ENCODE measurements at places on chromosomes 7 and 10. TPM values are rescaled to one million over a fixed set of nuclear protein-coding genes. Genes with fewer than 3 reads are reported as not detected.

DNA sequence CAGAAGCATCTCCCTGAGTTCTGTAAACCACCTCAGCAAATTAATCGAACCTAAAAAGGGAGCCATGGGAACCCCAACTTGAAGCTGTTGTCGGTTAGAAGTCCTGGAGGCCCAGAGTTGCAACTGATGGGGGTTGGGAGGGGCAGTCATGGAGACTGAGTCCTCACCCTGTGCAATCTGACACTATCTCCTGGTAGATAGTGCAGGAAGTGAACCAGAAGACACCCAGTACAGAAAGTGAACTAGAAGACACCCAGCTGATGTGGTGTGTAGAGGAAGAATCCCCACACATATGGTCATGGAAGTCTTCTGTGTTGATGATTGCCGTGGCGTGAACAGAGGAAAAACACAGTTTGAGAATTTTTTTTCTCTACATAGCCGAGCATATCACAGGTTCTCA lies 58.8 kb upstream of the SRRM3 start:
- H3K4me1 ChIP-seq = peaks cover 31% of the 10 kb centered on the region
- no peak overlapping the region for H3K27ac ChIP-seq
- H3K4me3 ChIP-seq = no peak overlapping the region
- no peak for DNase-seq
- H3K27me3 ChIP-seq = no peaks in the 10 kb centered on the region

- H3K27me3 ChIP-seq = no peaks in the 10 kb centered on the region
- H3K4me1 ChIP-seq = no peaks in the 10 kb centered on the region
- no peak overlapping the region for H3K4me3 ChIP-seq
- DNase-seq = no peak
Observed at GRCh38 chr7:4013793-4014192, 668.3 kb upstream of the FOXK1 start.

CYP26A1 gene
- not detected for total RNA-seq

GRCh38 chr7:154729056-154729455 lies 273.9 kb downstream of the PAXIP1 start:
- no peaks in the 10 kb centered on the region for H3K36me3 ChIP-seq
- H3K4me1 ChIP-seq = no peaks in the 10 kb centered on the region
- H3K4me3 ChIP-seq = no peak overlapping the region
- H3K27ac ChIP-seq = no peak overlapping the region

DNA sequence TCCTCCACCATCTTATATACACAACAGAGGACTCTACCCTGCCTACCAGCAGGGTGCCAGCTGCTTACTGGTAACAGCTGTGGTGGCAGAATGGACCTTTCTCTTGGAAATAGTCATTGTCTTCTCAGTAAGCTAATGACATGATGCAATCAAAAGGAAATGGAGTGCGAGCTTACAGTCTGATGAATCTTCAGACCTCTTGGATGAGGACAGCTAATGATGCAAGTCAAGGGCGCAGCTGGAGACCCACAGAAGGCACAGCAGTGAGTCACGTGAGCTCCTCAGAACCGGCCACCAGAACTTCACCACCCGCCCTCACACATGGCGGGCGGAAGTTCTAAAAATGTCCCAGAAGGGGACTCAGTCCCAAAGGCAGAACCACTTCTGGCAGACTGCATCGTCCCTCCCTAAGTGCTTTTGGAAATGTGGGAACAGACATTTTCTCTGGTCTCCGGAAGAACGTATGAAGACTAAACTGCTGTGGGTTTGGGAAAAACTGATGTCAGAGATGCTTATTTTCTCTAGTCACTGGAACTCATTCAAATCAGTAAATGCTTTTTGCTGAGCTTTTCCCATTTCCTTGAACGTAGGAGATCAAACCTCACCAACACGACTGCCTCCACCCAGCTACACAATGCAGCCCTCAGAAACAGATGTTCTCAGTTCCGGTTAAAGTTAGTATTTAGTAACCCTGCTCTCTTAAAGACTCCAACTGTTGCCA lies 96.4 kb downstream of the FAS start:
- H3K27me3 ChIP-seq = no peaks in the 10 kb centered on the region
- no peak overlapping the region for H3K4me3 ChIP-seq
- DNase-seq = no peak
- H3K36me3 ChIP-seq = no peaks in the 10 kb centered on the region
- H3K27ac ChIP-seq = no peak overlapping the region

GRCh38 chr7:46616636-46617035 lies 695.6 kb upstream of the IGFBP3 start:
- no peak for DNase-seq
- H3K36me3 ChIP-seq = no peaks in the 10 kb centered on the region
- H3K4me3 ChIP-seq = no peak overlapping the region
- no peaks in the 10 kb centered on the region for H3K4me1 ChIP-seq
- H3K27ac ChIP-seq = no peak overlapping the region

GRCh38 chr10:69124563-69125268 lies 738 bp downstream of the VPS26A start:
- H3K27me3 ChIP-seq = no peaks in the 10 kb centered on the region
- peaks cover 7% of the 10 kb centered on the region for H3K4me1 ChIP-seq
- peak; percentile 64 for DNase-seq
- peak overlapping the region; percentile 97 for H3K4me3 ChIP-seq

- no peak for DNase-seq
- no peaks in the 10 kb centered on the region for H3K36me3 ChIP-seq
- H3K27me3 ChIP-seq = no peaks in the 10 kb centered on the region
- no peaks in the 10 kb centered on the region for H3K4me1 ChIP-seq
- no peak overlapping the region for H3K27ac ChIP-seq
Observed at GRCh38 chr7:33530664-33531063, 374.7 kb upstream of the BMPER start.

DNA sequence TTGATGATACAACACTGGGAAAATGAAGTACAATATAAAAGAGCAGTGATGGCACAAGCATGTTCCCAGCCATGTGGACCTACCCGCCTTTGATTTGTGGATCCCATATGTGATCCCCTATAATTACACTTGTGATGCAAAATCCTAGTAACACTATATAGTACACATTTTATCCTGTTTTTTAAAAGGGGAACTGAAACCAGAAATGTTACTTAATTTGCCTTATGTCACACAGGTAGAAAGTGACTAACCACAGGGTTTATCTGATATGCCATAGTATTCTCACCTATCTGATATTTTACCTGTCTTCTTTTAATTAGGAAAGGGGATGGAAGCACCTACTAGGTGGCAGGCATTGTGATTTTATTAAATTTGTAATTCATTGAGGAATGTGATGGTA lies 35.0 kb downstream of the ARMC3 start:
- no peaks in the 10 kb centered on the region for H3K27me3 ChIP-seq
- no peaks in the 10 kb centered on the region for H3K4me1 ChIP-seq
- H3K27ac ChIP-seq = no peak overlapping the region
- DNase-seq = no peak
- no peak overlapping the region for H3K4me3 ChIP-seq
- no peaks in the 10 kb centered on the region for H3K36me3 ChIP-seq

NCF1 gene
- 0.37 TPM for total RNA-seq

C10orf143 gene
- total RNA-seq = 0.68 TPM

DNA sequence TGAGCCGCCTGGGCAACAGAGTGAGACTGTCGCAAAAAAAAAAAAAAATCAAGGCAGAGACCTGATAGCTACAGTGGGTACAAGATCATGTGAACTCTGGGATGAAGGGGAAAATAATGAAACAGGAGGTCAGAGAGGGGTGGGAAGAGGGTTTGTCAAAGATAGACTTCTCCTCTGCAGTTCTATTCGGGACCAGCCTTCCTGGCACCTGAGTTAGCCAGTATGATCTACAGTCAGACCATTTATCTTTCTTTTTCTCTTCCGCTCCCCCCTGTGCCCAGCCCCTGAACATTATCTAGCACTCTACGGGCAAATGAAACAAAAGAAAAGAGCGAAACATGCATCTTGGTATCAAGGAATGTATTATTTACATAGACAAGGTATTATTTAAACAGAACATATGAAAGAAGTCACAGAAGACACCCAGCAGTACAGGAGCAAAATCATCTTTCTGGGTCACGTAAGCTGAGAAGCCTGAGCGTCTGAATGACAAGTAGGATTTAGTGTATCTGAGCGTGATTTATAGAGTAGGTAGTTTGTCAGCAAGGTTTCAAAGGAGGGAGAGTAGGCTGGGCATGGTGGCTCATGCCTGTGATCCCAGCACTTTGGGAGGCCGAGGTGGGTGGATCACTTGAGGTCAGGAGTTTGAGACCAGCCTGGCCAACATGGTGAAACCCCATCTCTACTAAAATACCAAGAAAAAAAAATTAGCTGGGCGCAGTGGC lies 109.0 kb downstream of the PRKCQ start:
- no peak overlapping the region for H3K4me3 ChIP-seq
- no peaks in the 10 kb centered on the region for H3K4me1 ChIP-seq
- no peaks in the 10 kb centered on the region for H3K27me3 ChIP-seq

KEL gene
- total RNA-seq = not detected
